ENCODE measurements at places on chromosomes 3 and 15. TPM values are rescaled to one million over a fixed set of nuclear protein-coding genes. Genes with fewer than 3 reads are reported as not detected.

RHCG gene
- total RNA-seq: not detected

CCDC13 gene
- 1.3 TPM for total RNA-seq

SMCO1 gene
- total RNA-seq: not detected

TMC3 gene
- total RNA-seq: not detected

PRSS50 gene
- total RNA-seq: not detected

KNL1 gene
- 14.5 TPM for total RNA-seq

INSYN1 gene
- total RNA-seq: 10.4 TPM

GOLGA6L4 gene
- total RNA-seq: 1.3 TPM

DPPA2 gene
- not detected for total RNA-seq

DNA sequence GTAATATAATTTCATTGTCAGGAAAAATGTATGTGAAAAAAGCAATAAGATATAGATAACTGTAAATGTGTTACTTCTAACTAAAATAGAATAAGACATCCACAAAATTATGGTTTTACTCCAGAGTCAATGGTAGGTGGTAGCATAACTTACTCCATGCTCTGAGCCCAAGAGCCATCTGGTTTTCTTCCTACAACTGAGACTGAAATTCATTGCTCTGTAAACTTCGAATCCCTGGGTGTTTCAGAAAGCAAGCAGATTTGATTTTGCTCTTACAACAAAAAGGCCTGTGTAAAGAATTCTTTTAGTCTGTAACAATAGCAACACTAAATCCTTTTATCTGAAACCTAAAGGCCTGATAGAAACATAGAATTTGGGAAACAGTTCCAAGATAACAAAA, 805.9 kb downstream of the AGBL1 start:
- no peaks in the 10 kb centered on the region for H3K36me3 ChIP-seq
- DNase-seq: no peak
- H3K4me3 ChIP-seq: no peak overlapping the region
- no peak overlapping the region for H3K27ac ChIP-seq
- H3K4me1 ChIP-seq: no peaks in the 10 kb centered on the region
- H3K27me3 ChIP-seq: no peaks in the 10 kb centered on the region

- H3K27me3 ChIP-seq: no peaks in the 10 kb centered on the region
- no peaks in the 10 kb centered on the region for H3K4me1 ChIP-seq
- no peaks in the 10 kb centered on the region for H3K36me3 ChIP-seq
- H3K27ac ChIP-seq: no peak overlapping the region
- no peak overlapping the region for H3K4me3 ChIP-seq
Observed at GRCh38 chr15:95712785-95713184, 617.7 kb upstream of the NR2F2 start.

GRCh38 chr3:64717872-64718613, 30.2 kb upstream of the ADAMTS9 start:
- H3K27ac ChIP-seq: no peak overlapping the region
- DNase-seq: peak; percentile 31
- H3K4me3 ChIP-seq: no peak overlapping the region
- H3K36me3 ChIP-seq: no peaks in the 10 kb centered on the region
- H3K27me3 ChIP-seq: no peaks in the 10 kb centered on the region

DNA sequence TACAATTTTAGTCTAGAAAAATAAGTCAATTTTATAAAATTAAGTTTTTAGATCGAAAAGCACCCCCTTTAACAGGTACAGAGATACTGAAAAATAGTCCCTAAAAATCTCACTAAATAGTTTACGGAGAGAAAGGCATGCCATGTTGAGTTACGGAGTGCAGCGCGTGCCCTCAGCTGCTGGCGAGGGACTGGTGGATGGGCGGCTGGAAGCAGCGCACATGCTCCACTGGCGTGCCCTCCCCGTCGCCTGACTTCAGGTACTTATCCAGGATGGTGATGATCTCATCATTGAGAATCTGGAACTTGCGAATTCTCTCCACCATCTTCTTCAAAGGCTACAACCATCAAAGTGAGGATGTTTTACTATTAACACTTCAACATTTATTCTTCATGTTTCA, 31.4 kb downstream of the NIPA2 start:
- peaks cover 10% of the 10 kb centered on the region for H3K4me1 ChIP-seq
- no peak overlapping the region for H3K4me3 ChIP-seq
- no peaks in the 10 kb centered on the region for H3K27me3 ChIP-seq
- H3K27ac ChIP-seq: no peak overlapping the region

- H3K36me3 ChIP-seq: no peaks in the 10 kb centered on the region
- H3K4me3 ChIP-seq: peak overlapping the region; percentile 42
- H3K27me3 ChIP-seq: no peaks in the 10 kb centered on the region
- peak; percentile 89 for DNase-seq
- peaks cover 31% of the 10 kb centered on the region for H3K4me1 ChIP-seq
Observed at GRCh38 chr3:144053121-144053520, 81.5 kb downstream of the DIPK2A start.

DNA sequence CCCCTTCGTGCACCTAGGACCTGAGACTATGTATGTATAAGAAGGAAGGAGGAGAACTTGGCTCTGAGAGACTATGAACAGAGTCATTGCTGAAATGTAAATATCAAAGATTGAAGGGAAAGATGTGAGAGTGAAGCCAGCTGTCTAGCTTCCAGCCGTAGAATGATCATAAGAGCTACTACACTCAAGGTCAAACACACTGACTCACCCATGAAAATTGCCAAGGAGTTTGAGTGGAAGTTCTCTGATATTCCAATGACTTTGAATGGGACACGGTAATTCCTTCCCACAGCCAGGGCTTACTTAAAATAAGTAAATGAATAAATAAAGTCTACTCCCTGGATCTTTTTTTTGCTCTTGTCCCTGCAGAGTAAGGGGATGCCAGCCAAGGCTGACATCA, 398.9 kb upstream of the TPRG1 start:
- no peak overlapping the region for H3K4me3 ChIP-seq
- no peaks in the 10 kb centered on the region for H3K36me3 ChIP-seq
- no peaks in the 10 kb centered on the region for H3K27me3 ChIP-seq
- H3K4me1 ChIP-seq: peaks cover 16% of the 10 kb centered on the region

- no peak overlapping the region for H3K27ac ChIP-seq
- no peaks in the 10 kb centered on the region for H3K4me1 ChIP-seq
- DNase-seq: no peak
- no peak overlapping the region for H3K4me3 ChIP-seq
- no peaks in the 10 kb centered on the region for H3K27me3 ChIP-seq
Observed at GRCh38 chr15:93887151-93887550, 344.2 kb upstream of the MCTP2 start.

GRCh38 chr3:46667657-46668056, 25.8 kb downstream of the ALS2CL start:
- H3K4me3 ChIP-seq: no peak overlapping the region
- no peak overlapping the region for H3K27ac ChIP-seq
- H3K4me1 ChIP-seq: peaks cover 4% of the 10 kb centered on the region

DNA sequence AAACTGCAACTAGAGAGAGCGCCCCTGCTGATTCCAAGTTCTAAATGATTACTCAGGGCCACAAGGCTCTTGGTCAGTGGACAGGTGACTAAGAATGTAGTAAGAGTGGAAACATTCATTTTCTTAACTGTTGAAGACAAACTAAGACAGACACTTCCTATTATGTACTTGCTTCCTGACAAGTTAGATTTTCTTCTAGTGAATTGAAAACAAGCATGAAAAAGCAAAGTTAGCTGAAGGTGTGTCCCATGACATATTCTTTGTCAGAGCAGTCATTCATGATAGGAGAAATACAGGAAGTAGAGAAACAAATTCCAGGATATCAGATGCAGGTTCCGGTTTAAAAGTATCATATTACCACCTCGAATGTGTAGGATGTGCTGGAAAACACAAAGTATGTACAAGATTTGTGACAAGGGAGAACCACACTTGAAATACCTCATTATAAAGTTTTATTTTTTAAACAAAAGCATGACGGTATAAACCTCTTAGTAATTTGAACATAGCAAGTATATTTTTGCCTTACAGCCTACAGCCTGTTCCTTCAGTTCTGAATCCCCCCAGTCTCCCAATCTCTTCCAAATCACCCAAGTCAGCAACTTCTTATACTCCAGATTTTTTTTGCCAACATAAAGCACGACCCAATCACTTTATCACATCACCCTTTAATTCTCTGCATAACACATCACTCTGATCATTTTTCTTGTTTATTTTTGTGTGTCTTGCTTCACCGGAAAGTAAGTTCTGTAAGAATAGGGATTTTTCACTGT, 6.2 kb downstream of the TSPAN3 start:
- H3K27ac ChIP-seq: peak overlapping the region; percentile 23
- H3K36me3 ChIP-seq: no peaks in the 10 kb centered on the region
- H3K4me3 ChIP-seq: no peak overlapping the region
- peak; percentile 75 for DNase-seq

DNA sequence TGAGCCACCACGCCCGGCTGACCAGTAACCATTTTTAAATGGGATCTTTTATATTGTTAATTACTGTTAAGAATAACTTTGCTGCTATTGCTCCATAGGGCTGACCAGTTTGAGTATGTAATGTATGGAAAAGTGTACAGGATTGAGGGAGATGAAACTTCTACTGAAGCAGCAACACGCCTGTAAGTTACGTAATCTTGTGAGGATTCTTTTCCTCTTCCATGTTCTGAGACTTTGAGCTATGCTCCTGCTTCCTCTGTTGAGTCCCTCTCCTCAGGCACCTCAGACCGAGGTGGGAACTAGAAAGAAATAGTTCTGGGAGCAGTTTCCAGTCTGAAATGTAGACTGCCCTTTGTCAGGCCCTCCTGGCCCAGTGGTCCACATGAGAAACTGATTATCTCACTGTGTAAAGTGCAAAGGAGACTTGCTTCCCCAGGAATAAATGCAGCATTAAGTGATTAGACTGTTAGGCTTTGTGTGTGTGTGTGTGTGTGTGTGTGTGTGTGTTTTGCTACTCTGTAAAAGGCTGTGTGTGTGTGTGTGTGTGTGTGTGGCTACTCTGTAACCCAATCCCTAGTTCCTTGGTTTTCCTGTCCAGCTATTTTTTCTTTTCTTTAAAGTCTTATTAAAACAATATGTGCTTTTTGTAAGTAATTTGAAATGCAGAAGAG, 5.2 kb downstream of the POLR2H start:
- no peaks in the 10 kb centered on the region for H3K27me3 ChIP-seq
- H3K4me3 ChIP-seq: no peak overlapping the region
- DNase-seq: peak; percentile 23

GRCh38 chr3:144185276-144185675, 213.7 kb downstream of the DIPK2A start:
- 0 out of 2 replicates have a peak, but pooled peaks cover 5% of the 10 kb centered on the region for H3K4me1 ChIP-seq
- H3K27ac ChIP-seq: no peak overlapping the region
- H3K27me3 ChIP-seq: no peaks in the 10 kb centered on the region
- no peaks in the 10 kb centered on the region for H3K36me3 ChIP-seq

DNA sequence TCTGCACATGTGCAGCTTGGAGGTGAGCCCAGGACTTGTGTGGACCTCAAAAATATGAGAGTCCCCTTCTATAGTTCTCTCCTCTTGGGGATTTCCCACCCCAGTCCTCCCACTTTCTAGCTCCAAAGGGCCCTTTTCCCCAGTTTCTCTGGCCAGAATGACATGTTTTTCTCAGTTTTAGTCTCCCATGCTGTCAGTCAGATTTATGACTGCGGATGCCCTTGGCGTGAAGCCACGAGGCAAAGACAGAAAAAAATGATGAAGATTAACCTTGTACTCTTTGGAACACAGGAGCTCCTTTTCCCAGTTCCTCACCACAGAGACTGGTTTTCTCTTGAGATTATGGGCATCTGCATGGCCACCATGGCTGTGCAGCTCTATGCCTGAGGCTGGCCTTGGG, 72.0 kb upstream of the TTBK2 start:
- DNase-seq: no peak
- peaks cover 21% of the 10 kb centered on the region for H3K36me3 ChIP-seq
- H3K4me3 ChIP-seq: no peak overlapping the region
- H3K4me1 ChIP-seq: peaks cover 11% of the 10 kb centered on the region
- H3K27me3 ChIP-seq: no peaks in the 10 kb centered on the region

- no peak overlapping the region for H3K4me3 ChIP-seq
- peak; percentile 40 for DNase-seq
- peaks cover 13% of the 10 kb centered on the region for H3K36me3 ChIP-seq
- H3K27me3 ChIP-seq: no peaks in the 10 kb centered on the region
- H3K27ac ChIP-seq: no peak overlapping the region
Observed at GRCh38 chr3:197753263-197753662, 3.6 kb downstream of the FYTTD1 start.

GRCh38 chr15:95884276-95884675, 446.2 kb upstream of the NR2F2 start:
- H3K4me3 ChIP-seq: no peak overlapping the region
- peak; percentile 26 for DNase-seq
- no peaks in the 10 kb centered on the region for H3K36me3 ChIP-seq
- H3K4me1 ChIP-seq: peaks cover 10% of the 10 kb centered on the region

- H3K27me3 ChIP-seq: no peaks in the 10 kb centered on the region
- H3K27ac ChIP-seq: no peak overlapping the region
- no peak overlapping the region for H3K4me3 ChIP-seq
- no peak for DNase-seq
- H3K4me1 ChIP-seq: no peaks in the 10 kb centered on the region
Observed at GRCh38 chr3:18937574-18937973, 210.7 kb upstream of the KCNH8 start.

DNA sequence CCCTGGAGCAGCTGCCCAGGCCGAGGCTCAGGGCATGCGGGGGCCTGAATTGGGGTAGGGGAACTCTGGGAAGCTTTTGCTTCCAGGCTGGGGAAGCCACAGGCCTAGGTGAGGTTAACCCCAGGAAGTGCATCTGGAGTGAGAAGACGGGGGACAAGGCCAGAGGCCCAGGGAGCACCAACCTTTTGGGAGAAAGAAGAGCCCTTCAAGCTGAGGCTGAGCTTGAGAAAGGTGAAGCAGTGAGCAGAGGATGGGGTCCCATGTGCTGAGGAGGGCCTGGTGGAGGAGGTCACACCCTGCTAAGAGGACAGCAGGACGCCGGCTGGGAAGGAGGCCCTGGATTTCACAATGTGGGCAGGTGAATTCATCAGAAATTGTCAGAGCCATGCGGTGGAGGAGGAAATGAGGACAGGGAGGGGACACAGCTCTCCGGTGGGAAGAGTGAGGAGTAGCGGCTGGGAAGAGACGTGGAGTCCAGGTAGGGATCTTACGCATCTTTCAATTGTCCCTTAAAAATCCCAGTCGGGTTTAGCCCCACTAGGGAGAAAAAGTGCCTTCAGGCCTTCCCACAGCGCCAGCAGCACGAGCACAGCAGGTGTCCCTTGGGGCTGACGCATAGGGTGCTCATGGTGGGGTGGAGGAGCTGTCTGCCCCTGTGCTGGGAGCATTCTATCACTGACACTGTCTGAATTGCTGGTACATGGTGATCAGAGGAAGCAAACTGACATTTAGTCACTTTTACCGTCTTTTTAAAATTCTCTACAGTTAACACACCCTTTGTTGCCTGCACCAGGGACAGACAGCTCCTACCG, 50.9 kb downstream of the HCN4 start:
- H3K27me3 ChIP-seq: no peaks in the 10 kb centered on the region
- H3K4me3 ChIP-seq: no peak overlapping the region
- H3K27ac ChIP-seq: no peak overlapping the region
- H3K36me3 ChIP-seq: no peaks in the 10 kb centered on the region
- H3K4me1 ChIP-seq: no peaks in the 10 kb centered on the region

GRCh38 chr3:117962750-117963149, 1071.9 kb downstream of the IGSF11 start:
- 0 out of 2 replicates have a peak overlapping the region, but pooled peaks have one; percentile 1 for H3K4me3 ChIP-seq
- peak overlapping the region; percentile 49 for H3K27ac ChIP-seq
- DNase-seq: peak; percentile 79

GRCh38 chr3:156236556-156237260, 116.3 kb downstream of the KCNAB1 start:
- no peaks in the 10 kb centered on the region for H3K36me3 ChIP-seq
- no peak overlapping the region for H3K4me3 ChIP-seq
- no peak overlapping the region for H3K27ac ChIP-seq
- DNase-seq: no peak

- DNase-seq: no peak
- no peaks in the 10 kb centered on the region for H3K4me1 ChIP-seq
- H3K36me3 ChIP-seq: no peaks in the 10 kb centered on the region
- H3K4me3 ChIP-seq: no peak overlapping the region
- no peaks in the 10 kb centered on the region for H3K27me3 ChIP-seq
Observed at GRCh38 chr3:182568876-182569275, 224.4 kb upstream of the ATP11B start.

GRCh38 chr3:138443091-138443490, 8.7 kb downstream of the ESYT3 start:
- DNase-seq: no peak
- no peak overlapping the region for H3K4me3 ChIP-seq
- no peak overlapping the region for H3K27ac ChIP-seq

All from GM23248 (cell line).